ENCODE measurements at places on chromosomes 3 and 15. TPM values are rescaled to one million over a fixed set of nuclear protein-coding genes. Genes with fewer than 3 reads are reported as not detected.

DNA sequence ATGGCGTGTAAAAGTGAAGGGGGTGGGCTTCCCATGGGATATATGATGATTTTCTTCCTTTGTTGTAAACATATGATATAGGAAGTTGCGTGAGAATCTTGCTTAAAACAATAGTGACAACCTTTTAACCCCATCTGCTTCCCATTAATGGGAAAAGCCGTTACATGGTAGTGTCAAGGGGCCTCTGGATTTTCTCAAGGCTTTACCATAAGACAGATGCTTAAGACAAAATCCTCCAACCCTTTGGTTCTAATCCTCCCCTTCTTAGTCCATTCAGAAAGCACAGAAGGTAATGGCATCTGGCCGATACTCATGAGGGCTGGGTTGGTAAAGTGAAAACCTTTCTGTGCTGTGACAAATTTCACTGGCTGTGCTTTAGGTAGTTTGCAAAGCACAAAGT is 25.0 kb downstream of the DPH3 start:
- no peak for DNase-seq

GRCh38 chr3:151859905-151860304 is 13.5 kb upstream of the SUCNR1 start:
- DNase-seq, result no peak

DNA sequence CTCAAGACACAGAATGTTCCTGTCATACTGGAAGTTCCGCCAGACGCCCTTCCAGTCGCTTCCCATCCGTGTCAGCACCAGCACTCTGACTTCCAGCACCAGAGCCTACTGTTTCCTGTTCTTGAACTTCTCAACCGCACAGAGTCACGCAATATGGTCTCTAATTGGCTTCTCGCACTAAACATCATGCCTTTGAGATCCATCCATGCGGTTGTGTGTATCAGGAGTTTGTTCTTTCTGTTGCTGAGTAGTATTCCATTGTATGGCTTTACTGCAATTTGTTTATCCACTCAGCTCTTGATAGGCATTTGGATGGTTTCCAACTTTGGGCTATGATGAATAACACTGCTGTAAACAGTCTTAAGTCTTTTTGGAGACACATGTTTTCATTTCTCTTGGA is 112.1 kb downstream of the LRRK1 start:
- peak; percentile 10 for DNase-seq

- no peak for DNase-seq
These were observed 204.8 kb downstream of the MECOM start for GRCh38 chr3:169458752-169459151.

- DNase-seq, result peak; percentile 5
These were observed 97.6 kb upstream of the VGLL3 start for GRCh38 chr3:87088430-87088992.

GPX1 gene
- 222 TPM for total RNA-seq
